Urothelium cell line (cell line): ENCODE measurements at places on chromosomes 2 and 18.

- DNase-seq, result no peak
These were observed 92.6 kb downstream of the VAPA start for GRCh38 chr18:10006311-10006893.

GRCh38 chr2:239727776-239728600 lies 297.2 kb downstream of the NDUFA10 start:
- DNase-seq, result no peak

DNA sequence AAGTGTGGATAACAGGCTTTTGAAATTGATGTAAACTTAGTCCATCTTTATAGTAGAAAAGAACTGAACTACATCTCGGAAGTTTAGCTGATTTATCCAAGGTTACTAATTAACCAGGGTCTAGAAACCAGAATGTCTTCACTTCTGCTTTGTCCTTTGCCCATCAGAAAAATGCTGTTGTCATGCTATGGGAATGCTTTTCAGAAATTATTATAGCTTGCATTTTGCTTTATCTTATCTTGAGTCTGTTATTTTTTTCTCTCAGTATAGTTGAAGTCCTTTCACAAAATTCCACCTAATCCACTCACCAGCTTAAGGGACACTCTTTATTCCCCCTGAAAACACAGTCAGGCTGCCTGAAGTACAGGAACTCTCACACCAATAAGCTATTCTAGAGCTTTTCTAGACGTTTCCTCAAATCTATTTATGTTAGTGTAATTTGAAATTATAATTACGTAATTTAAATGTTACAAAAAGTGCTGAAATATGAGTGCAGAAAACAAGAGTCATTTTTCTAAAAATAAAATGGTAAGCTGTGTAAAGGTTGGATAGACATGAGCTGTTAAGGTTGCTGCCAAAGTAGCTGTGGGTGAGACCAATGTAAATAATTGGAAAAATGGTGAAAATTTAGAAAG lies 456.3 kb downstream of the TGIF1 start:
- DNase-seq, result no peak

- DNase-seq, result no peak
These were observed 132.0 kb downstream of the SH3BP4 start for GRCh38 chr2:235083822-235084221.

DNA sequence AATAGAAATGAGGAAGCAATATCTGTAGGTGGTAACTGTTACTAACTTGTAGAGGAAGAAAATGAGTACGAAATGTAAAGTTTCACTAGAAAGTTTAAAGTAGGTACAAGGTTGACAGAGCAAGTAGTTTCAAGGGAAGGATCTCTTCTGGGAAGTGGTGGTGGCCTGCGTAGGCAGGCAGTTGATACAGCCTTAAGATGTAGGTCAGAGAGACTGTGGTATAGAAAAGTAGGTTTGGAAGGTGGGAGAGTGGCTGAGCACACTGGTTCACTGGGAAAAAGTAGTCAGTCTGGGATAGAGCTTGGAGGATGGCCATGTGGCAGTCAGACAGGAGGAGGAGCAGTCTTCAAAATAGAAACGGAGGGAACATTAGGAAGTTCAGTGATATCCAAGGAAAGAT lies 23.5 kb downstream of the KDM3A start:
- DNase-seq, result no peak

DNA sequence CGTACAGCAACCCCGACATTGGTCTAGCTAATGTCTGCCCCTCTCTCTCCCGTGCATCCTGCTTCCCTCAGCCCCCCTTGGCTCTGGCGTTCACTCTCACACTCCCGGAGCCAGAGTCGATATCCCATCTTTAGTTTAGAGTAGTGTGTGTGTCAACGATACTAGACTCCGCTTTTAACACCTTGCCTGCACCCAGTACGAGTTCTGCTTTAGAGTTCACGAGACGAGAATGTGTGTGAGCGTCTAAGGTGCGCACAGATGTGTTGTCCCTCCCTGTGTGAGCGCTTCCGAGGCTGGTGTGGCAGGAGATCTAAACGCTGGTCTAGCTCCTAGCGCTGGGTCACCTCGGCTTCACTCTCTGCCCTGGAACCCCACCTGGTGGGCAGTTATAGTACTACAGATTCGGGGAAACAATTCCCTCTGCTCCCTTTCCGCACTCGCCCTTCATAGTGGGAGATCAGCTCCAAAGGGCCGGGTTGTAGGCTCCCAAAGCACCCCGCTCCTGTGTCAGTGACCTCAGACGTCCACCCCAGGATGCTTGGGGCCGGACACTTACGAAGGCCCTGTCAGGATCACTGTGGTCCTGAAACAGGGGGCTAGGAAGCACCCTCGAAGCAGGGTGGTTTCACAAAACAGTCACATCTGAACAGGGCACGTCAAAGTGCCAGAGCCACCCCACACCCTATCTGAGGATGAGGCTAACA lies 2.6 kb upstream of the CYP26B1 start:
- peak; percentile 88 for DNase-seq

DNA sequence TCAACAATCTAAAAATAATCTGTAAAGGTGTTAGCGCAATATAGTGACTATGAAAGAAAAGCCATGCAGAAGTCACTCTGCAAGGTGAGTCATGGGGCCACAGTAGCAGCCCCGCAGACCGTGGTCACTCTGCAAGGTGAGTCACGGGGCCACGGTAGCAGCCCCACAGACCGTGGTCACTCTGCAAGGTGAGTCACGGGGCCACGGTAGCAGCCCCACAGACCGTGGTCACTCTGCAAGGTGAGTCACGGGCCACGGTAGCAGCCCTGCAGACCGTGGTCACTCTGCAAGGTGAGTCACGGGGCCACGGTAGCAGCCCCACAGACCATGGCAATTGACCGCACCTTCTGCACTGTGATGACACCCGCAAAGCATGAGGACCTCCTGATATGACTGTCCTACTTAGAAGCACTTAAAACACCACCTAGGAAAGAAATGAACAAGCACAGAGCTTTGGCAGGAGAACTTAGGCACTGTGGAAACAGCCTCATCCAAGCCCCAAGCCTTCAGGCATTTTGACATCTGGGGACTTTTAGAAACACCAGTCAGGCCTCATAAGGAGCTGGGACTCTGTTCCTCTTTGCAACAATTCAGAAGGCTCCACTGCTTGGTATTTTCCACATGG lies 70.1 kb downstream of the LDLRAD4 start:
- DNase-seq, result no peak

GRCh38 chr2:160336635-160337034 lies 136.6 kb upstream of the ITGB6 start:
- no peak for DNase-seq

DNA sequence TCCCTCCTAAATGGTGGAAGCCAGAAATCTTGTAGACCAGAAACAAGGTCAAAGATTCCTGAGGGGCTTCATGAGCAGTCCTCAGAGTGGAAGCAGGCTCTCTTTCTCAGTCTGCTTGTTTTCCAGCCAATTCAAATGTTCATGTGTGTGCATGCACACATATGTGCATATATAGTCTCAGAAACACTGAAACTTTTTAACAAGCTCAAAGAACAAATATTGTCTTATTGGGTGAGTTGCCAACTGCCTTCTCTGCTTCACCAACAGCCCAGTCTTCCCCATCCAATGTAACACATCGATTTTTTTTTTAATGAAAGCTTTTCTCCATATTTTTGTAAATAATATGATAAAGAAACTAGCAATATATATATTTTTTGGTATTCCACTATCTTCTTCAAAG lies 3.7 kb downstream of the CACNB4 start:
- DNase-seq, result no peak

GRCh38 chr2:198701481-198701880 lies 756.3 kb downstream of the SATB2 start:
- no peak for DNase-seq

- no peak for DNase-seq
These were observed 107.2 kb upstream of the CDH2 start for GRCh38 chr18:28284132-28284531.

DNA sequence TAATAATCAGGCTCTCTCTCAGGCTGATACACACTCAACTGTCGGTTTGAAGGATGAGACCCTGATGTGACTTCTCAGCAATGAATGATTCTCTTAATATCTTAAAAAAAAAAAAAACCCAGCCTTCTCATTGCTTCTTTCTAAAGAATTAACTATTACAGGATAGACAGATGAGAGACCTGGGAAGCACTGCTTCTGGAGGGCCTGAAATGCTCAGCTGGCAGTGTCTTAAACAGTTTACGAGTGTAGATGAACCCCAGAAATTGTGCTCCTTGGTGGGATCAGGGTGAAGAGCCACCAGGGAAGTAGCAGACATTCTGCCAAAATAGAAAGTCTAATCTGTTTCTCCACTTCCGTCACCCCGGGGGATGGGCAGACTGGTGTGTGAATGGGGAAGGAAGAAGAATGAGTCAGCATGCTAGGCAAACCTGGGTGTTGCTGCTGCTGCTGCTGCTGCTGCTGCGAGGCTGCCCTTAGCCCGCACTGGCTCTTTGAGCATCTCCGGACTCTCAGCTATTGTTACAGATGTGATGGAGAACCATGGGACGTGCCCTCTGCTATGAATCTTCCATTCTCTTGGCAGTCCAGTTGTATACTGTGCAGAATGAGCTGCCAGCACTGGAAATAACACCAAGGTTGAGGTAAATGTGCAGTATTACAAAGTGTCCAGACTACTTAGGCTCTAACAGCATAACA lies 158.4 kb downstream of the SETBP1 start:
- peak; percentile 73 for DNase-seq

- no peak for DNase-seq
These were observed 4.4 kb upstream of the ANKRD29 start for GRCh38 chr18:23667114-23667513.

DNA sequence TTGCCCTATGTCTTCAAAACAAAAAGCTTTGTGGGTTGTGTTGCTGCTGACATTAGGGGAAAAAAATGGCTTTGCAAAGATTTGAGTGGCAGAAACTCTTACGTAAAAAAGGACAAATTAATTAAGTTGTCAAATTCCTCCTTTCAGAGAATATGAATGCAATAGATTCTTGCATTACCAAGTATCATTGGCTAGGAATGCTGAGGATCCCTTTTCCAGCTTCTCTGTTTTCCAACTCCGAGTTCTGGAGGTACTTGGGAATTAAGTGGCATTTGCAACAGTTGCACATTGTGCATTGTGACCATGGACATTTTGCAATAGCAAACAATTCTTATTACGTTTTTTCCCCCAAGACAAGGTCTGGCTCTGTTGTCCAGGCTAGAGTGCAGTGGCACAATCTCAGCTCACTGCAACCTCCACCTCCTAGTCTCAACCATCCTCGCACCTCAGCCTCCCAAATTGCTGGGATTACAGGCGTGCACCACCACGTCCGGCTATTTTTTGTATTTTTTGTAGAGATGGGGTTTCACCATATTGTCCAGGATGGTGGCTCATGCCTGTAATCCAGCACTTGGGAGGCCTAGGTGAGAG lies 29.9 kb upstream of the PPP1CB start:
- no peak for DNase-seq

DNA sequence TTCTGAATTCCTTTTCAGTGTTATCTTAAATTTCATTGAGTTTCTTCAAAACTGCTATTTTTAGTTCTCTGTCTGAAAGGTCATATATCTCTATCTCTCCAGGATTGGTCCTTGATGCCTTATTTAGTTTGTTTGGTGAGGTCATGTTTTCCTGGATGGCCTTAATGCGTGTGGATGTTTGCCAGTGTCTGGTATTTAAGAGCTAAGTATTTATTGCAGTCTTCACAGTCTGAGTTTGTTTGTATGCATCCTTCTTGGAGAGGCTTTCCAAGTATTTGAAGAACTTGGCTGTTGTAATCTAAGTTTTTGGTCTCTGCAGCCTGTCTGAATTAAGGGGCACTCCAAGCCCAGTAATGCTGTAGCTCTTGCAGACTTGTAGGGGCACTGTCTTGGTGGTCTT lies 249.3 kb downstream of the ZNF385B start:
- DNase-seq, result no peak

GRCh38 chr2:219918944-219919343 lies 291.5 kb downstream of the SLC4A3 start:
- no peak for DNase-seq

GRCh38 chr2:191463790-191464189 lies 214.1 kb upstream of the NABP1 start:
- DNase-seq, result no peak

DNA sequence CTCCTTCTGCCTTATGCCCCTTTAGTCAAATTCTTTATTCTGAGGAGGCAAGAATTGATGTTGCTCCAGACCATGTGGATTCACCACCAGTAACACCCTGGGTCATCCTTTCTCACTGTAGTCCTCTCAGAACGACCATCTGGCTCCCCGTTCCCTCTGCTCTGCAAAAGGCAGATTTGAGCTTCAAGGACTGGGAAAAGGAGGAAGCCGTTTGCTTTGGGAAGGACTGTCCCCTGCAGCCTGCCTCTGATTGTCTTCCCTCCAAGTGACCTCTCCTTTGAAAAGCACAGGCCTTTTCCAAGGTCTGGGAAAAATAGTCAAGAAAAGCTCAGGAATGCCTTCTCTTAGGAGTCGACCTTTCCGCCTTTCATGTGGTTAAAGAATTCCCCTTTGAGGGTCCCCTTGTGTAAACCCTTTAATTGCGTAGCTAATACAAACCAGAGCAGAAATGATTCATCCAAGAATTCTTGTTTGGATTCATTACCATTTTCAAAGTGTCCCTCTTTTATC lies 130.1 kb upstream of the COPS8 start:
- no peak for DNase-seq

GRCh38 chr2:57597940-57598339 lies 448.7 kb upstream of the VRK2 start:
- no peak for DNase-seq

- no peak for DNase-seq
These were observed 118.6 kb downstream of the RBMS1 start for GRCh38 chr2:160375037-160375436.

DNA sequence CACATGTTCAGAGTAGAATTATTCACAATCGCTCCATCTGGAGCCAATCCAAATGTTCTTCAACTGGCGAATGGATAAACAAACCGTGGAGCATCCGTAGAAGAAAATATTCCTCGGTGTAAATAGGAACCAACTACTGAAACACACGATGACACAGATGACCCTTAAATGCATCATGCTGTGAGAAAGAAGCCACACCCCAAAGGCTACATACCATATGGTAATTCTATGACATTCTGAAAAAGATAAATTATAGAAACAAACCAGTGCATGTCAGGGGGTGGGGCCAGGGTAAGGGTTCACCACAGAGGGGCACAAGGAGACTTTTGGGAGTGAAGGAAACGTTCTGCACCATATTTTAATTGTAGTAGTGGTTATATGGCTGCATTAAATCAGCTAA lies 312.2 kb upstream of the SMIM21 start:
- DNase-seq, result no peak

DNA sequence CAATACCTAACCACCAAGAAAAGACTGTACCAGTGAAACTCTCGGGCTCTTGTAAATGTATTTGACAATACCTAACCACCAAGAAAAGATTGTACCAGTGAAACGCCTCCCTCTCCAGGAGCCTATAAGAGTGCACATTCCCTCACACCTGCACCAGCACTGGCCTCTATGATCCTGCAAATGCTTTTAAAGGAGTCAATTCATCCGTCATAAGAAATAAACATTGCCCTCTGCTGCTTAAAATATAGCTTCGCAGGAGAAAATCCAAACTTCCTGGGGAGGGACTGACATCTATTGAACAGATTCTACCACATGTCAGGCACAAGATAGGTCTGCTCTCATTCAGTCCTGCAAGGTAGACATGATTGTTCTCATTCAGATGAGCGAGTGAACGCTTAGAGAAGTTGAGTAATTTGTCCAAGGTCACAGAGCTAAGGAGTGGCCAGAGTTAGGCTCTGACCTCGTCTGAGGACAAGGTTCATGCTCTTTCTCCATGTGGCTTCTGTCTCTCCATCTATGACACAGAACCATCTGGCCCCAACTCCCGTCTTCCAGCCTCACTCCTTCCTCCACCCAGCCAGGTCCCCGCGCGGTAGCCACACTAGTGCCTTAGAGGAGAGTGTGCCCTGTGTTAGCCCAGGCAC lies 38.7 kb downstream of the MCFD2 start:
- peak; percentile 72 for DNase-seq

GRCh38 chr2:197256547-197257170 lies 53.9 kb downstream of the ANKRD44 start:
- DNase-seq, result no peak
